ENCODE measurements at places on chromosomes 6 and 20.
A peak's percentile ranks its signal among the peaks of the same experiment; 100 is the strongest.

DNA sequence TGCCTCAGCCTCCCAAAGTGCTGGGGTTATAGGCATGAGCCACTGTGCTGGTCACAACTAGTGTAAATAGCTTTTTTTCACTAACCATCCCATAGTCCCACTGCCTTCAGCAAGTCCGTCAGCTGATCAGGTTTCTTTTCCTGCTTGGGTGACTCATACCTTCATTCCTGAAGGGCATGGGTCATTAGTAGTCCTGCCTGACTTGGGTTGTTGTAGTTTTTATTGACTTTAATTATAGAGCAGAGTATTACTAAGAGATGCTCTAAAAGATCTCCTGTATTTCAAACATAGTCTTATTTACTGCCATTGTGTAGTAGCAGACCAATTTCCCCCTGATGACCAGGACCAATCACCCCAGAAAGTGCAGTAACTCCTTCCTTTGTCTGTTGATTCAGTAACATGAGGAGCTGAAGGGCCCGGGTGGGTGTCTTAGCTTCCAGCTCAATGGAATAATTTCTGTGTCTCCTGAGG is 25.8 kb downstream of the HLA-C start:
- no peak for DNase-seq

GRCh38 chr20:32483351-32484224 is 101.5 kb downstream of the NOL4L start:
- peak; percentile 87 for DNase-seq

DNA sequence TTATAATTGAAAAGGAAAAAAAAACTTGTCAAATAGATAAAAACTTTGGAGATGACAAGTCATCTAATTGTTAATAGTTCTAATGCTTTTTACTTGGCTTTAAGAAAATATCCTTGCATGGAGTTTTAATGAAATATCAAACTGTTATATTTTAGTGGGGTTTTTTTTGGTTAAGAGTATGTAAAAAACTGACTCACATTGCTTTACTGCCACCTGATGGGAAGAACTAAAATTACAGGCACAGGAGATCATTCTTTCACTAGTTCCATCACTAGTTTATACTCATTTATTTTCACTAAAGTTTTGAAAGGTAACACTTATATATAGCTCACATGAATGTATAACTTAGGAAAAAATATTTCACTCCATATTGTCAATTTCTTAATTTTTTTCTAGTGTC is 309.1 kb downstream of the LMBRD1 start:
- DNase-seq = no peak

DNA sequence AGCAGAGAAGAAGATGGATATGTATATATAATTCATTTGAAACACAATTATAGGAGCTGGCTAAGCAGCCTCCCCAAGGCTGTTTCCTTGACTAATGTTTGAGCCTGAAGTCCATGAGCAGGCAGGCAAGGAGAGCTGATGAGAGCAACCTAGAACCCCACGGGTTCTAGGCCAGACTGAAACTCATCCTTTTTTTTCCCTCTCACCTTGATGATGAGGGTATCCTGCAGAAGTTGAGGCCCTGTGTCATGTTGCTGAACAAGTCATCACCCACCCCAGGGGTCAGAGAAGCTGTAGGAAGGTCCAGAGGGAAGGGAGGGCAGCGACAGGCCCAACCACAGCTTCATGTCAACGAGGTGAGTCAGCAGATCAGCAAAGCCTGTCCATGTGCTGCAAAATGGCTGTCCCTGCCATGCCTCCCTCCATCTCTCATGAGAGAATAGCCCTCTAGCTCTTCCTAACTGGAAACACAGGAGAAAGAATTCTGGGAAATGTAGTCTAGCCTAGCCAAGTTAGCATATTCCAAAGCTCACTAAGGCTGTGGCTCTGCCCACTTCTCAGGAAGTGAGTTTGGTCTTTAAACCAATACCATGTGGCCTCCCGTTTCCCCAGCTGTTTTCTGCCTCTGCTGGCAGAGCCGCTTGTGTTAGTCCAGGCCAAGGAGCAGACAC is 91.3 kb upstream of the DTNBP1 start:
- DNase-seq = no peak

DNA sequence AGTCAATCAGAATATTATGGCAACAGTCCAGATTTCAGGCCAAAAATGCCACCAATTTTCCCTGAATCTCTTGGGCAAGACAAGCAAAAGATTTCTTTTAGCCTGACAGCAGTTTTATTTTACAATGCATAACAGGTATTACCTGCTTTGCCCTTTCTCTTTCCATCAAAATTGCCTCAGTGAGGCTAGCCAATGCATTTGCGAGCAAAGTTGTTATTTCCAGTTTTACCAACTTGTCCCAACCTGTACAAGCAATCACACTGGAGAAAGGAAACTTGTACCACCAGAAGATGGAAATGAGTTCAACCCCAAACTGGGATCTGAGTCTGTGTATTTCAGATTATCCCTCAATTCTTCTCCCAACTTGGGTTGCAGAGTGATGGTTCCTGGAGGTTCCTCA is 279.9 kb upstream of the CDYL start:
- DNase-seq = no peak

- DNase-seq = no peak
Observed at GRCh38 chr6:62039605-62040004, 246.4 kb downstream of the KHDRBS2 start.

DNA sequence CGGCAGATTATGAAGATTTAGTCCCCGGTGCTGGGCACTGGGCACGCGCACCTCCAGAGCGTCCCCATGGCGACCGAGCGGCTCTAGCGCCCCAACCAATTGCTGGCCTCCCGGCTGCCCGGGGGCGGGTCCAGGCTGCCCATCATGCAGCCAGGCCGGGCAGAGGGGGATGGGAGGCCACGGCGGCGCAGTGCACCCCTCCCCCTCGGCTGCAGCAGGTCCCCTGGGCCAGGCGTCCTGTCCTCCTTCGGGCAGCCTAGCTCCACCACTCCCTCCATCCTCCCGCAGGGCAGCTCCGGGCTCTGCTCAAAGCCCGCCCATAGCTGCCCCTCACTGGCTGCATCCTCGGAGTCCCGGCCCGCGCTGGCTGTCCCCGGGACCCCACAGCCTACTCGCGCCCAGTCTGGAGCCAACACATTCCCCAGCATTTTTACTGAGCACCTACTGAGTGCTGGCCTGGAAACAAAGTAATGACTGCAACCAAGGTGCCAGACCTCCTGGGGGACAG is 99.4 kb downstream of the ASXL1 start:
- DNase-seq = peak; percentile 60

- DNase-seq = no peak
Observed at GRCh38 chr6:169619650-169620049, 82.2 kb downstream of the WDR27 start.

DNA sequence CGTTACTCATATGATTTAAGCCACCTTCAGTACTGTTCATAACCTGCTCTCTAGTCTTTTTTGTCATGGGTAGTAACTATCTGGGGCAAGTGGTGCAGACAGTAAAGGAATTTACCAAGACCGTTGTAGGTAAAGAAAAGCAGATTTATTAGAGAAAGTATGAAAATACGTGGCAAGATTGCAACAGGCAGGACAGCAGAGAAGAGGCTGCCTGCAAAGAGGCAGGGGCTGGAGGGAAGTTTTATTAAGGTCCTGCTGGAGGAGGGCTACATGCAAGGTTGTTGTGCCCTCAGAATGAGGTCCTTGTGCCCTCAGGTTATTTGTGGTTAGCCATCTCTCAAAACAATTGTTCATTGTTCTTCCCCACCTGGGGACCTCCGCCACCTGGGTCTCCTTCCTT is 444.3 kb downstream of the BCKDHB start:
- DNase-seq = no peak

DNA sequence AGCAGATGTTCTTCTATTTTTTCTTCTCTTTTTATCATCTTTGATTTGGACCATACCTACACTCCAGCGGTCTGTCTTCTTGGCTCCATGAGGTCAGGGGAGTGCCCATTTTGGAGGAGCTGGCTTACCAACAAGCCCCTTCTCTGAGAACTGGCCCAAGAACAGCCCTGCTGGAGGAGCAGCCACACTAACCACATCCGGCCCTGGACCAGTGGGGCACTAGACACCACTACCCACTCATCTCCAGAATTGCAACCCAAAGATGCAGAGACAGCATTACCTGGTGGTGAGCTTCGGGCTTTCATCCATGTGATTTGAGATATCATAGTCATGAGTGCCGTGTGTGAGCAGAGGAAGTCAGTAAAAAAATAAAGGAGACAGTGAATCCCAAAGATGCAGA is 599.4 kb upstream of the CDH4 start:
- no peak for DNase-seq

- peak; percentile 15 for DNase-seq
Observed at GRCh38 chr6:43951063-43951755, 176.0 kb downstream of the MRPL14 start.

GRCh38 chr6:6890400-6890858 is 217.3 kb upstream of the RREB1 start:
- DNase-seq = no peak

DNA sequence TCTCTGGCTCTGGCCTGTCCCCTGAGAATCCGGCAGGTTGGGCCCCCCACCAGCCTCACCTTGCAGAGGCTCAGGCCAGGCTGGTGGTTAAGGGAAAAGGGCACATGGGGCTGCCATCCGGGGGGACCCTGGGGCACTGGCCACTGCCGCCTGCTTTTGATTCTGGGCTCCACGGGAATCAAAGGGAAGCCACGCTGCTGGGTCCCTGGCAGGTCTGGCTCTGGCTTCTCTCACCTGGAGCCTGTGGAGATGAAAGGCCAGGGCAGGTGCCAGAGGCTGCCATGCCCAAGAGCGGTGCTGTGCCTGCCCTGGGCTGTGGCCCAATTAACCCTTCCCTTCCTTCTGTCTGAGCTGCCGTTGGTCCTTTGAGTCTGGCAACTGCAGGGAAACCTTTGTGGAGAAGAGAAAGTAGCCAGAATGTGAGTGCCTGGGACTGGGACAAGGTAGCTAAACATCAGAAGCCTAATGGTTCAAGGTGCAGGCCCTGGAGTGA is 9.4 kb upstream of the CDH22 start:
- DNase-seq = no peak

DNA sequence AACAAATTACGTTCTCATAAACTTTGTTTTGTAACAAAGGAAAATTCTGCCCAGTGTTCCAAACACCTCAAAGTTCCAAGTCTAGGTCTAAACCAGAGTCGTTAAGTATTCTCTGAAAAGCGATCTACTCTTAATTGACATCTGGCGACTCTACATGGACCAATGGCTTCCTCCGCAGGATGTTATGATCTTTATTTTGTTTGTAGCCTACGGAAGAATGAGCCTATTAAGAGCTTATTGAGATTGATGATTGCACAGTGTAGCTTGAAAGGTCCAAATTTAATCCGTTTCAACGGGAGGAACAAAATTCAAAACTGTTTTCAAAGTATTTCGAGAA is 61.1 kb downstream of the FAM217A start:
- no peak for DNase-seq

DNA sequence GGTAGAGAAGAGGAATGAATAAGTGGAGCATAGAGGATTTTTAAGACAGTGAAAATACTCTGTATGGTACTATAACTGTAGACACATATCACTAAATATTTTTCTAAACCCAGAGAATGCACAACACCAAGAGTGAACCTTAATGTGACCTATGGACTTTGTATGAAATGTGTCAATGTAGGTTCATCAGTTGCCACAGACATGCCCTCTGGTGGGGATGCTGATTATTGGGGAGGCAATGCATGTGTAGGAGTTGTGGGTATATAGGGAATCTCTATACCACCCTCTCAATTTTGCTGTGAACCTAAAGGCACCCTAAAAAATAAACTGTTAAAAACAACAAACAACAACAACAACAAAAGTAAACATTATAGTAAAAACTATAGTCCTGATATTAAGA is 293.7 kb downstream of the RNF144B start:
- no peak for DNase-seq

GRCh38 chr20:54214566-54214965 is 6.7 kb downstream of the PFDN4 start:
- DNase-seq = no peak

DNA sequence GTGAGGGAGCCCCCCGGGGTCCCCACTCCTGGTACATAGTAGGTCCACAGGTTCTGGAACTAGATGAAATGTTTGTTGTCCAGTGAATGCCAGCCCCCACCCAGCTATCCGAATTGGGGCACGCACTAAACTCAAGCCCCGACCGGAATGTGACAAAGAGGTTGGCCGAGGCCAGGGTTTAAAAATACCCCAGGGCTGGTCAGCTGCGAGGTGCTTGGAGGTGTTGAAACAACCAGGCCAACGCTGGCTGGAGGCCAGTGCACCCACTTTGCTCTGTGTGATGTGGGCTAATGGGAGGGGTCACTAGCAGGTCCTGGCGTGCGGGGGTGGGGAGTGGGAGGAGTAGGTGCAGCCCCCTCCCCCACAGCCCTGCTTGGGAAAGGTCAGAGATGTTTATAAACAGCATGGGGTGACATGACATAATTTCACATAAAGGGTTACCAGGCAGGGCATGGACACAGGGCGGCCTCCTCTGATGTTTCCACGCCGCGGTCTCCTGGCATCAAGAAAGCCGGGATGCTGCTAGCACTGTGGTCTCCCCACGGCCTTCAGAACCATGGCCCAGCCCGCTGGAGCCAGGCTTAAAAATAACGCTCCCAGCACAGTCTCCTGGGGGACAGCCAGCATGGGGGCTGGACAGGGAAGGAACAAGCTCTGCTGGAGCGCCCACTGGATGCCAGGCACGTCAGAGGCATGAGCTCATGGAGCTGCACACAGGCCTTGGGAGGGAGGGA is 111.2 kb upstream of the PTPN1 start:
- DNase-seq = no peak
